Activated T-cell treated with anti-CD3 and anti-CD28 coated beads, Interleukin-2, amount 50 U/mL, for 48 hours (primary cell): ENCODE measurements at places on chromosomes 3 and 15.

- DNase-seq: no peak
Observed at GRCh38 chr3:81214631-81215030, 546.8 kb downstream of the GBE1 start.

GRCh38 chr15:51849860-51850259 is 20.4 kb downstream of the TMOD3 start:
- no peak for DNase-seq

GRCh38 chr3:127734754-127735473 is 62.2 kb downstream of the ABTB1 start:
- no peak for DNase-seq

- no peak for DNase-seq
Observed at GRCh38 chr15:37134699-37135131, 34.4 kb upstream of the MEIS2 start.
